ENCODE measurements at places on chromosomes 6 and 20.

- DNase-seq: no peak
Observed at GRCh38 chr6:111745636-111746035, 127.6 kb downstream of the FYN start.

GRCh38 chr6:164258421-164258820 is 843.9 kb downstream of the QKI start:
- no peak for DNase-seq

DNA sequence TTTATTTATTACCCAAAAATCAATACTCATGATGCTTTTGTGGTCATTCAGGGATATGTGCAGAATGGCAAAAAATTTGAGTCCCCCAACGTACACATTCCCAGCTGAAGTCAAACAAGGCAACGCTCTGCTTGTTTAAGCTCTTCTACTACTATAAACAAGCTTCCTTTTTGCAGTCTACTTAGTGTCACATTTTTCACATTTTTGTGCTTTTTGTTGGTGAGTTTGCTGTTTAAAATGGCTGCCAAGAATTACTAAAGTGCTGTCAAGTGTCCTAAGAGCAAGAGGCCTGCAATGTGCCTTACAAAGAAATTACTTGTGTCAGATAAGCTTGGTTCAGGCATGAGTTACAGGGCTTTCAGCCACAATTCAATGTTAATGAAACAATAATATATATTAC is 2.1 kb downstream of the WFDC8 start:
- no peak for DNase-seq

DNA sequence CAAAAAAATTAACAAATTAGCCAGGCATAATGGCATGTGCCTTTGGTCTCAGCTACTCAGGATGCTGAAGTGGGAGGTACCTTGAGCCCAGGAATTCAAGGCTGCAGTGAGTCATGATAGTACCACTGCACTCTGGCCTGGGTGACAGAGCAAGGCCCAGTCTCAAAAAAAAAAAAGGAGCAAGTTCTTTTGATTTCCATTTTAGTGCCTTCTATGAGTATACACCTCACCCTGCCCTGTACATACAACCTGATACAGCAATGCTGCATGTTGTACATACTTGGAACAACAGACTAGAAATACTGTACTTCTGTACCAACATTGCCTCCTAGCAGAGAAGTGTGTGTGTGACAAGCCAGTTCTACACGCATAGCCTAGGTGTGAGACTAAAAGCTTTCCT is 97.3 kb upstream of the CARMIL1 start:
- DNase-seq: no peak

DNA sequence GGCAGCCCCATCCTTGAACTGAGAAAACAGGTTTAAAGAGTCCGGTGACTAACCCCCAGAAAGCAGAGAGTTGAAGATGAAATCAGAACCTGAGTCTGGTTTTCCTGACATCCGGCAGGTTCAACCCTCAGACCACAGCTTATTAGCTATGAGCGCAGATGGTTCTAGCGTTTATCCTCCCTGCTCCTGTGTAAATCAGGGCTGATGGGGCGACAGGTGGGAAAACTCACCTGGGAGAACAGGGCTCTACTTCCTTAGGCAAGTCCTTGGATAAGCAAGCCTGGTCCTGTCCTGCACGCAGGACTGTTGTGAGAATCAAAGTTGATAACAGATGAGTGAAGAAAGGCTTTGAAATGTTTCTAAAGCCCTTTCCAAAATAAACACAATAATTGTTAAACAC is 31.4 kb downstream of the GHRH start:
- no peak for DNase-seq

GRCh38 chr20:2342243-2342642 is 38.5 kb upstream of the TGM6 start:
- no peak for DNase-seq

GRCh38 chr6:167094820-167095637 is 27.9 kb upstream of the CCR6 start:
- DNase-seq: peak; percentile 50

- peak; percentile 61 for DNase-seq
Observed at GRCh38 chr20:18276821-18277220, 11.5 kb upstream of the ZNF133 start.

GRCh38 chr20:53625311-53626129 is 31.9 kb upstream of the ZNF217 start:
- no peak for DNase-seq

DNA sequence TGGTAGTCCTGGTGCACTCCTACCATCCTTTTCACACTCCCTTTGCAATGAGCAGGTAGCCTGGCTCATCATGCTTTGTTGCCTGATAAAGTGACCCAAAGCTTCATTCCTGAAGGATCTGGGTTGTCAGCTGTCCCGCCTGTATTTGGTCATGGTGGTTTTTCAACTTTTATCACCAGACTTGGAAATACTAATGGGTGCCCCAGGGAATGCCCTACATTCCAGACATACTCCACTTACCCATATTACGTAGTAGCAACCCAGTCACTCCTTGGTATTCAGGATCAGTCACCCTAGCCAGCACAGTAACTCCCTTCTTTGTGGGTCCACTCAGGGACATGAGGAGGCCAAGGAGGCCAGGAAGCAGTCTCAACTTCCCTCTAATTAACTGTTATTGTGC is 199.2 kb downstream of the MAFB start:
- no peak for DNase-seq

DNA sequence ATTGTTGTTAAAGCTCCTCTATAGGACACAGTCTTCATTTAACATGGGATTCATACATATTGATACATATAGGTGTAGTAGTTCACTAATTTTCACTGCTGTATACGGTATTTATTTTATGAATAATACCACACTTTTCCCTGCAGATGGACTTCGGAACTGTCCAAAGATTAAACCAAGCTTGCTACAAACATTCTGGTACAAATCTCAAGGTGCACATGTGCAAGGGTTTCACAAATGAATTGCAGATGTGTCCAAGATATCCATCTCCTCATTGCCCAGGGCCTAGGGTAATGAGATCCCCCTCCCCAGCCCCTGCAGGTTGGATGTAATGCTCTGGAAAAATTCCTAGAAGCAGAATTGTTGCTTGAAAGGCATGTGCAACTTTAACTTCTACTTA is 31.4 kb downstream of the DTNBP1 start:
- DNase-seq: no peak

GRCh38 chr6:137224799-137225198 is 5.6 kb upstream of the IFNGR1 start:
- peak; percentile 39 for DNase-seq

GRCh38 chr6:161631676-161632194 is 357.9 kb upstream of the AGPAT4 start:
- no peak for DNase-seq

GRCh38 chr6:22099231-22099630 is 197.6 kb downstream of the PRL start:
- no peak for DNase-seq

DNA sequence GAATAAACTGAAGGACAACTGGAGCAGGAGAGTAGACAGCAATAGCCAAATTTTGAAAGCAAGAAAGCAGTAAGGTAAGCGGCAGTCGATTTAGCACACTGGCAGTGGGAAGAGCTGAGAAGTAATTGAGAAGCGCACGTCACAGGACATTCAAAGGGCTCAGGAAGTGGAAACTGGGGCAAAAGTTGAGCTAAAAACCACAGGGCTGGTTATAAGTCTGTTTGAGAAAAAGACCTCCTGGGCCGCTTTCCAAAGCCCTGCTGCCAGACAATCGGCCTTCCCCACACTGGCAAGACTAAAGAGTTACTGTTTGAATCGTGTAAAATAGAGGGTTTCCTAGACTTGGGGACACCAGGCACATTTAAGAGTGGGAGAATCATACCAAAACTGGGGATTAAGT is 161.4 kb downstream of the DNAH8 start:
- peak; percentile 75 for DNase-seq

- DNase-seq: no peak
Observed at GRCh38 chr6:37236921-37237320, 20.7 kb upstream of the TBC1D22B start.

GRCh38 chr6:42045538-42046460 is 4.5 kb upstream of the TAF8 start:
- peak; percentile 87 for DNase-seq

- no peak for DNase-seq
Observed at GRCh38 chr6:1644516-1645060, 34.9 kb downstream of the FOXC1 start.

DNA sequence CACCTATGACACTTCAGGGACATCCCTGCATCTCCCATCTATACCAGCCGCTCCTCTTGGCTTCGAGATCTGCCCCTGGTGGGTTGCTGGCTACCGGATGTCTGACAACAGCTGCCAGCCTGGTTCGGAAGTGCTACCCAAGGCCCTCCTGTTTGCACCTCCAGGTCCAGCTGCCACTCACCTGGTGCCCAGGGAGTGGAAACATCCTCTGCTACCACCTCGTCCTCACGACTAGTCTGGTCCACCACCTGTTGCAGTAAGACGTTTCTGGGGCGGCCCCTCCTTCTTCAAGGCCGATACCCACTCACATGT is 8.3 kb upstream of the PCMTD2 start:
- DNase-seq: no peak

- DNase-seq: no peak
Observed at GRCh38 chr20:40502576-40502975, 186.5 kb downstream of the MAFB start.

DNA sequence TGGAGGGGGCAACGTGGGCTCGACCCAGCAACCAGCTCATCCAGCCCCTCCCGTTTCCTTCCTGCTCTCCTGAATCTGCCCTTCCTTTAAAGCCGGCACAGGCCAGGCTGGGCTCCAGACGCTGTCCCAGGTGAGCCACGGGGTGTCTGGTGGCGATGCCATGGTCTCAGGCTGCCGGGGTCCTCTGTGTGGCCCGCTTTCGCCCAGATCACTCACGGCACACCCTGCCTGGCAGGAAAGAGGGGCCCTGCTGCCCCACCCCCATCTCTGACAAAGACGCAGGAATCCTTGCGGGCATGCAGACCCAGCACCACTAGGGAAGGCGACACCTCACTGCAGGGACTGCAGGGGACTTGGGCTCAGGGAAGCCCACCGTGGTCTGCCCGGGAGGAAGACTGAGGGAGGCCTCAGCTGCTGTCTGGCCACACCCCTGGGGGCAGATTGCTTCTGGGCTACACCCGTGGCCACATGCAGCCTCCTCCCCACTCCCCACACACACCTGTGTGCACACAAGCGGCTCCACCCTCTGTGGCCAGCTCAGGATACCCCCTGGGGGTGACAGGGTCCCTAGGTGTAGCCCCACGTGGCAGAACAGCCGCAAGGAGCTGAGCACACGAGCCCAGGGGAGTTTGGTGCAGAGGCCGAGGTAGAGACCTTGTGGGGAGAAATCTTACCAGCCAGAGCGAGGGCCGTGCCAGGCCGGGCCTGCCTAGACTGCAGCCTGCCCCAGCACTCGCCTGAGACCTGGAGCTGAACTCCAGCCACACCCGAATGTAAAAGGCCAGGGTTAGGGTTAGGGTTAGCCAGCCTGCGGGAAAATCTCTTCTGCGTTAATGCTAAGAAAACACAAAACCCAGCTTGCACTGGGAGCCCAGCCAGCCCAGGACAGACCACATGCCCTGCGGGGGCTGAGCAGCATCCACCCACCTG is 104.6 kb downstream of the DLL1 start:
- no peak for DNase-seq

DNA sequence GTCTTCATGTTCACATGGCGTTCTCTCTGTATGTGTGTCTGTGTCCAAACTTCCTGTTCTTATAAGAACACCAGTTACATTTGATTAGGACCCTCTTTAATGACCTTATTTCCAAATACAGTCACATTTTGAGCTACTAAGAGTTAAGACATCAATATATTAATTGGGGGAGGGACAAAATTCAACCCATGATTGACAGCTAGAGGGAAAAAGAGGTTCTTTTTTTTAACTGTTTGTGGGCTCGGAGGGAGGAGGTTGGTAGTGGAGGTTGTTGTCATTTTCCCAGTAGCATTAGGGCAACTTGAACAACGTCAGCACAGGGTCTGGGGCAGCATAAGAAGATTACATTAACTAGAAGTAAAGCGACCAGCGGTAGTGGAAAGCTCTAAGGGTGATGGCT is 2.3 kb upstream of the GMDS start:
- DNase-seq: no peak

DNA sequence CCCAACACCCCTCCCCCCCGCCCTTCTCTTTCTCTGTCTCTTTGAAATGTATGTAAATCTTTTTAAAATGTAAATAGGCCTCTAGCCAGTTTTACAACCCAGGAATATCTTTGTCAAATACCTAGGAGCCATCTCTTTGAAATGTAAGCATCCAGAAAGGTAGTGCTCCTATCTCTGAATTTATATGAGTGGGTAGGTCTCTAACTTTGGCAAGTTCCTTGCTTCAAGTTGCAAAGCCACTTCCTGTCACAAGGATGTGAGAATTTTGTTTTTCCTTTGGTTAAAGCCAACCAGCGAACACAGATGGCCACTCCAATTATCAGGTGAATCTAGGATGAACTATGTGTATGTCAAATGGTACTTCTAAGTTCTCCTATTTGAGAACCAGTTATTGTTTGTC is 6.2 kb upstream of the DEFB132 start:
- DNase-seq: no peak

DNA sequence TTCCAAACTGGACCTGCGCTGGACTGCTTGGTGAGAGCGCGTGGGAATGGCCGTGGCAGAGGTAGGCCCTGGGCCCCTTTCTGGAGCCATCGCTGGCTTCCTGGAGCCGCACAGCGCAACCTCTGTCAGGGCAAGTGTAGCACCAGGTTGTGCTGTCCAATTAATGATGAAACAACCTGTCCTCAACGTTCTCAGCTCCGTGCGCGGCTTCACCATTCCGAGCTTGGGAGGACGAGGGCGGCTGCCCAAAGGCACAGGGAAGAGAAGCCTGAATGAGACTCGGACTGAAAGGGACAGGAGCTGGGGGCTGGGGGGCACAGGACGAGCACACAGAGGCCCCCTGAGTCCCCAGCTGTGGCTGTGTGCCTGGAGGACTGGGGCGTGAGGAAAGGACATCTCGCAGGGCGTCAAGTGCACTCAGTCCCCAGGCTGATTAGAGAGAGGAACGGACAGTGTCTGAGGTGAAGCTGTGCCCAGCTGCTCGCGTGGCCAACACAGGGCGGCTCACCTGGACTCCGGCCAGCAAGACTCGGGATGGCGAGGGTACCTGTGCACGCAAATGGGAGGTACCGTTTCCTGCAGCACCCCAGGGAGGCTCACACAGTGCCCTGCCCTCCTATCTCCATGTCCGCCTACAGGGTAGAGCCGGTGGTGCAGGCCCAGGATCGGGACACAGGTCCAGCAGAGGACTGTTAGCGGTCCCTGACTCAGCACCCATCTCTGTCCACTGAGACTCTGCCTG is 403.3 kb downstream of the TAF4 start:
- no peak for DNase-seq

- peak; percentile 62 for DNase-seq
Observed at GRCh38 chr20:25042531-25043498, 15.1 kb downstream of the ACSS1 start.

GRCh38 chr6:7721649-7722048 is 4.2 kb upstream of the BMP6 start:
- no peak for DNase-seq
